ENCODE measurements at places on chromosomes 16 and 17. TPM values are rescaled to one million over a fixed set of nuclear protein-coding genes. Genes with fewer than 3 reads are reported as not detected.

The CACNG1 gene
- not detected for polyA plus RNA-seq

DNA sequence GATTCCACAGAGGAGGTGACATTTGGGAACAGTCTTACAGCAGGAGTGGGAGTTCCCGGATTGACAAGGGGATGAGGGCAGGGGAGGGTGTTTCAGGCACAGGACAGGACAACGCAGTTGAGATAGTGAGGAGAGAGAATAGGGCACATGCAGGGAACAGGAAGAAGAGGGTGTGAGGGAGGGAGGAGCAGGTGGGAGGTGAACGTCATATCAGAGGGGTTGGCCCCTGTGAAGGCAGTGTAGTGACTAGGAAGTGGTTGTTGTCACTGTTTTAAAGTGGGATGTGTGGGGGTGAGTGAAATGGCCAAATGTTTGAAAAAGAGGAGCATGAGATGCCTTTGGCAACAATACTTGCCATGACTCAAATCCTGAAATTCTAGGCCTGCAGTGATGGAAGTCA lies 12.2 kb downstream of the PRKCB start:
- no peak for DNase-seq

The PRR11 gene
- polyA plus RNA-seq, result 19.6 TPM

The OTOP2 gene
- polyA plus RNA-seq, result not detected

The HES7 gene
- polyA plus RNA-seq, result not detected

DNA sequence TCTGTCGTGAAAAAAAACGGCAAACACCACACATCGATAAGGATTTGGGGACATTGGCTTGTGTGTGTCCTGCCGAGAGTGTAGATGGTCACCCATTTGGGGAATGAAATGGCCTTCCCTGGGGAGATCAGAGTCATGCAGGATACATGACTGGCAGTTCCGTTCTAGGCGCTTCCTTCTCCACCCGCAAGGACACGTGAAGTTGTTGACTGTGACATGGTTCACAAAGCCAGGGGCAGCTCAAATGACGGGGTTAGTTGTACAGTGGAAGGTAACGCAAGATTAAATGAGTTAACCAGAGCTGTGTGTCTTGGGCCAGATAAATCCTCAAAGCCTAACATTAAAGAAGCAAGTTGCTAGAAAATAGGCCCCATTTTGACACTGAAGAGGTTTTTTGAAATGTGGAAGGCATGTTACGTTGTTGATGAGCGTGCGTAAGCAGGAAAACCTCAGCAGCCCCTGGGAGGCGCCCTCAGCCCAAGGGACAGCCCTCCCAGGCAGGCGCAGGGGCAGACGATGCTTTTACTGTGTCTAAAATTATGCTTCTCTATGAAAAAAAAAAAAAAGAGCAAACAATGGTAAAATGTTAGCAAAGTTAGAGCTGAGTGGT lies 35.9 kb upstream of the CHMP6 start:
- DNase-seq, result no peak

DNA sequence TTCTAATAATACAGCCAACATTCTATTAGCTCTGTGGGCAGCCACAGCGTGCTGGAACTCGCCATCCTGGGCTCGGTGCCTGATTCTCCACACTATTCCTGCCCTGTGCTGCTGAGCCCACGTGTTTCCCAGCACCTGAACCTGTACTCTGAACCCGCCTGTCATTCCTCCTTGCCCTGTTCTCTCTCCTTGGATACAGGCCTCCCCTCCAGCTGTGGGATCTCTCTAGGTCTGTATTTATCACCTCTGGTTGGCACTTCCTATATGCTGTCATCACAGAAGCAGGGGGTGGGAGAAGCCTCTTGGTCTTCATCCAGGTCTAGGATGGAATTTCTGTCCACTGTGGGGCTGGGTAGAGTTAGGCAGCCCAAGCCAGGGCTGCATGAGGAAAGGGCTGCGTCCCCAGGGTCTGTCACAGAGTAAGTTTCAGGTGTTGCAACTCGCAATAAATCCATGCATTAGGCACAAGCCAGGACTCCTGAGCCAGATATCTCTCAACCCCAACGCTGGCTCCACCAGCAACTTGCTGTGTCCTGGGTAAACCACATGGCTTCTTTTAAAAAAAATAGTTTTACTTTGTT lies 56.0 kb downstream of the ABAT start:
- DNase-seq, result no peak

- DNase-seq, result no peak
Observed at GRCh38 chr17:42031584-42031983, 11.7 kb downstream of the NKIRAS2 start.

DNA sequence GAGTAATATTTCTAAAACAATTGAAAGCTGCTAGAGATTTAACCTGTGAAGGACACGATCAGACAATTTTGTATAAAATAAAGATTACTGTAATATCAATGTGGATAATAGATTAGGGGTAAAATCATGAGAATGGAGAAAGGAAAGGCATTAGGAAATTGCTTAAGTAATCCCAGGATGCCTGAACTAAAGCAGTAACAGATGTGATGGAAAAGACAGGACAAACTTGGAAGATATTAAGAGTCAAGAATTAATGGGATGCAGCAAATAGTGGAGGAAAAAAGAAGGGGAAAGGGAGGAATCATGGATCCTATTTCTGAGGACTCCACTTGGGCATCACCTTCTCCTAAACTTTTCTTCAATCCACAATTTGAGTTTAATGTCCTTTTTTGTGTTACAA lies 437.1 kb upstream of the PMFBP1 start:
- no peak for DNase-seq

The STH gene
- polyA plus RNA-seq, result not detected

The KRTAP9-4 gene
- polyA plus RNA-seq, result not detected

All from renal pelvis (tissue), 12 donors.